ENCODE measurements at places on chromosomes 3 and 15.

DNA sequence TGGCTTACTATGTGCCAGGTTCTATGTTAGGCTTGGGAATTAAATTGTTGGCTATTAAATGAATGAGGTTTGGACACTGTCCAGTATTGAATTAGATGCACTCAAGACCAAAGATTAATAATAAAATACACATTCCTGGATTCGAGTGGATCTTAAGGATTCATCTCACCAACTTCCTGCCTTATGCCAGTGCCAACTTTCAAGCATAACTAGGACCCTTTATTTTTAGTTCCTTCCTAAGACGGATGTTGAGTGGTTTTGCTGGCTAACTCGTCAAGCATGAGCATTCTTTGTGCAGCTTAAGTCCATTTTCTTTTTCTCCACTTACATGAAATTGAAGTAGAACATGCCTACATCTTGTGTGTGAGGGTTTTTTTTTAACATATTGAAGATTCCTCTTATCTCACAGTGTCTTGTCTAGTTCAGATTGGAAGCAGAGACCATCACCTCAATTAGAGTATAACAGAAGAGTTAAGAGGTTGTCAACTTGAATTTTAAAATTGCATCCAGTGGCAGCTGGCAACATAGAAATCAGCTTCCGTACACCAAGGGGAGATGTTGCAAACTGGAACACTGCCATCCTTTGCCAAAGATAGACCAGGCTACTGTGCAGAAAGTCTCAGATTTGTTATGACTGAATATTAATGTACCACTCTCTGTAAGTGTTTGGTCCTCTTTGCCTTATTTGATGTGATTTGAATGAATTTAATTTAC, 106.3 kb upstream of the BFSP2 start:
- no peak for DNase-seq

DNA sequence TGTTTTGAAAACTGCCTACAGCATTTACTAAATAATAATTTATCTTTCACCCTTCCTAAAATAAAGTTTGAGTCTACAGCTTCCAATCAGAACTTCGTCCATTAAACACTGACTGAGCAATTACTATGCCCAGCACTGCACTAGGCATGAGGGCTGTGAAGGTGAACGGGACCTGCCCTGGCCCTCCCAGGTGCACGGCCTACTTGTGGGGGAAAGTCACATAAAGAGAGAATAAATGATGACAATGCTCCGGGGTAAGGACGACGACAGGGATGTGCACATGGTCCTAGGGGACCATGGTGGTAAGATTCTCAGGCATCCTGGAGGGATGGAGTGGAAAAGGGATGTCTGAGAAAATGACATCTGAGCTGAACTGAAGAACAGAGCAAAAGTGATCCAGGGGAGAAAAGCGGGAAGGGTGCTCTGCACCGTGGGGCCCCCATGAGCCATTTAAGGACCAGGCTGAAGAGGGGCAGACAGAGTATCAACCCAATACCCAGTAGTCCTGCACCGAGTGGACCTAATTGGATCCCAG, 11.5 kb downstream of the PLA2G4F start:
- DNase-seq: no peak

GRCh38 chr15:40836020-40836419, 7.5 kb upstream of the PPP1R14D start:
- DNase-seq: no peak

DNA sequence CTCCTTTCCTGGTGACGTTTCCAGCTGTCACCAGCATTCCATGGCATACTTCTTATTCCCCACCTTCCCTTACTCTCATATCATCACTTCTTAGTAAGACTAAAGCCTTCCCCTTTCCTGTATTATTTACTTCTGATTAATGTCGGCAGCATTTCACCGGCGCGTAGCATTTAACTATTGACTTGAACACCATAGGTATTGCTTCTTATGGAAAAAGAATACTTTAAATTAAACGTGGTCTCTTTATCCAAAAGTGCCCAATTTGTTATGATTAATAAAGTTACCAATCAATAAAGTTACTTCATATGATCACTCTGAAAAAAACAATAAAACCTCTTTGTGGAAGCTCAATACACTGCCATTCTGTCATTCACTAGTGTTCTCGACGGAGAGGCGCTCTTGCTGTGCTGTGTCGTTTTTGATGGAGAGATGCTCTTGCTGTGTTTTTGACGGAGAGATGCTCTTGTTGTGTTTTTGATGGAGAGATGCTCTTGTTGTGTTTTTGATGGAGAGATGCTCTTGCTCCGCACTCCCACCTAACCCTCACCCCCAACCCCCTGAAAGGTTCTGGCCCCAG, 165.0 kb downstream of the XXYLT1 start:
- DNase-seq: no peak

DNA sequence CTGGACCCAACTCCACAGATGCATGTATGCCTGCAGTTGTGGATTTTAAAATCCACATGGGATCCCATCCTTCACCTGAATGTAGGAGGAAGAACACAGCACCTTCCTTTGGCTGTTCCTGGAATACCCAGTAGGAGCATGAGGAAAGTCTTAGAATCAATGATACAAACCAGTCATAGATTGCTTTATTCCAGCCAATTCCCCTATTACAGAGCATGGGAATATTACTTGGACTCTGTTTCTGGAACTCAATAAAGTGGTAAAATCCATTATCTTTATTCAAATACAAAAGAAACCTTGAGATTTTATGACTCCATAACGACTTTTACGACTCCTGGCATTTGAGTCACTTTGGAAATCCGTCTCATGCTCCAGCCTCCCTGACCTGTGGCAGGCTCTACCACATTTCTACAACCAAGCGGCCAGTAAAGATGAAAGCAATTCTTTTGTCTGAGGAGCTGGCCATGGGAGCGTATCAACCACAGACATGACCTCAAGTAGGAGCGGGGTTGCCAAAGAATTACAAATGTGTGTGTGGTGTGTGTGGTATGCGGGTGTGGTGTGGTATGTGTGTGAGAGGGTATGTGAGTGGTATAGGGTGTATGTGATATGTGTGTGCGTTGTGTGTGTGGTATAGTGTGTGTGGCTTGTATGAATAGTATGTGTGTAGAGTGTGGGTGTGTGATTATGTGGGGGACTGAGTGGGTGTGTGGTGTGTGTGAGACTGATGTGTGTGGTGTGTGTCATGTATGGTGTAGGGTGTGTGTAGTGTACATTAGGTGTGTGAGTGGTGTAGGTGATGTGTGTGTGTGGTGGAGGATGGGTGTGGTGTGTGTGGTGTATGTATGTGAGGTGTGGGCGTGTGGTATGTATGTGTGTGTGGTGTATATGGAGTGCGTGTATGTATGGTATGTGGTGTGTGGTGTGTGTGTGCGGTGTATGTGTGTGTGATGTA, 40.0 kb downstream of the ARRDC4 start:
- no peak for DNase-seq

DNA sequence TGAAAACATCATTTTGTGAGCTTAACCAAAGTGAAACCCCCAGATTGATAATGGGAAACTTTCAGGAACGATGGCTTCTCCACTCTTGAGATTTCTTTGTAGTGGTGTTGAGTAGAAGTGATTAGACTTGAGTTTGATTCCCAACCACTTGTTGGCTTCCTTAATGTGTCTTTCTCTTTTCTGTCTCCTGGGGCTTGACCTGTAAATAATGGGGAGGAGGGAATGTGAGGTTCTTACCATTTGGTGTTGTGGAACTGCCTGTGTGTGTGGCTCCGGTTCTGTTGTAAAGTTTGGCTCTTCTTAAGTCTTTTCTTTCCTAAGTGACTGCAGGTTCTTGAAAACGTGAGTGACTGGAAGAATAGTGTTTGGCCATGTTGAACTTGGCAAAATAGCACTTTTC, 2.7 kb downstream of the CDV3 start:
- DNase-seq: no peak

DNA sequence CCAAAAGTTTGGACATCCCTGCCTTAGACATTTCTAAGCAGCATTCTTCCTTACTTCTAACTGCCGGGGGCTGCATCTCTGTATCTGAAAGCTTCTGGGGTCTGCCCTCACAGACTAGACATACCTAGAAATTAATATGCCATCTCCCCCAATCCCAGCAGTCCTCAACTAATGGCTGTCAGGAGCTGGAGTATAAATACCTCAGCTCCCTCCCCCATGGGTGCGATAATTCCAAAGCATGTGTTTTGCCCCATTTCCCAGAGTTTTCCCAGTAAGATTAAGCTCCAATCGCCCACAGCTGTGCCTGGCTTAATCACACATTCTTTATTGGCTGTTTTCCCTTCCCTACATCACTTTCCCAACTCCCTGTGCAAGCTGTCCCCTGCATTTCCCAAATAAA, 13.8 kb upstream of the VPS8 start:
- no peak for DNase-seq
